ENCODE measurements at places on chromosomes 12 and 14.

DNA sequence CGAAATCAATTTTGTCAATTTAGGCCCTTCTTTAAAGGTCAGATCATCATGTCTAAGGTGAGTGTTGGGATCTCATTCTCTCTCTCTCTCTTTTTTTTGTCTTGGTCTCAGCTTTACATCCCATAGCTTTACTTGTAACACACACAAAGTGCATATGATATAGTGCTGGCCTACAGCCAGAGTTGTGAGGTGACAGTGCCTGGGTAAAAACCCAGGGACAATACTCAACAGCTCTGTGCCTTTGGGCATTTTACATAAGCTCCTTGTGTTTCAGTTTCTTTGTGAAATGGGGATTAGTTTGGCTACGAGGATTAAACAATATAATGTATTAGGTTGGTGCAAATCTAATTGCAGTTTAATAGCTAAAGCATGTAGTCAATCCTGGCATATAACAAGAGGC, 40.2 kb downstream of the GRIP1 start:
- no peak for DNase-seq

DNA sequence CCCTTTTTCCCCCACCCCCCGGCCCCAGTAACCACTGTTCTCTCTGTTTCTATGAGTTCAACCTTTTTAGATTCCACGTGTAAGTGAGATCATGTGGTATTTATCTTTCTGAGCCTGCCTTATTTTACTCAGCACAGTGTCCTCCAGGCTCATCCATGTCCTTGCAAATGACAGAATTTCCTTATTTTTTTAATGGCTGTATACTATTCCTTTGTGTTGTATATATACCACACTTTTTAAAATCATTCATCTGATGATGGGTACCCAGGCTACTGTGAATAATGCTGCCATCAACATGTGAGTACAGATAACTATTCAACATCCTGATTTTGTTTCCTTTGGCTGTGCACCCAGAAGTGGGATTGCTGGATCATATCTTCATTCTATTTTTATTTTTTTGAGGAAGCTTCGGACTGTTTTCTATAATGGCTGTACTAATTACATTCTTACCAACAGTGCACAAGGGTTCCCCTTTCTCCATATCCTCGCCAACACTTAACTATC, 54.7 kb downstream of the DDX51 start:
- no peak for DNase-seq

DNA sequence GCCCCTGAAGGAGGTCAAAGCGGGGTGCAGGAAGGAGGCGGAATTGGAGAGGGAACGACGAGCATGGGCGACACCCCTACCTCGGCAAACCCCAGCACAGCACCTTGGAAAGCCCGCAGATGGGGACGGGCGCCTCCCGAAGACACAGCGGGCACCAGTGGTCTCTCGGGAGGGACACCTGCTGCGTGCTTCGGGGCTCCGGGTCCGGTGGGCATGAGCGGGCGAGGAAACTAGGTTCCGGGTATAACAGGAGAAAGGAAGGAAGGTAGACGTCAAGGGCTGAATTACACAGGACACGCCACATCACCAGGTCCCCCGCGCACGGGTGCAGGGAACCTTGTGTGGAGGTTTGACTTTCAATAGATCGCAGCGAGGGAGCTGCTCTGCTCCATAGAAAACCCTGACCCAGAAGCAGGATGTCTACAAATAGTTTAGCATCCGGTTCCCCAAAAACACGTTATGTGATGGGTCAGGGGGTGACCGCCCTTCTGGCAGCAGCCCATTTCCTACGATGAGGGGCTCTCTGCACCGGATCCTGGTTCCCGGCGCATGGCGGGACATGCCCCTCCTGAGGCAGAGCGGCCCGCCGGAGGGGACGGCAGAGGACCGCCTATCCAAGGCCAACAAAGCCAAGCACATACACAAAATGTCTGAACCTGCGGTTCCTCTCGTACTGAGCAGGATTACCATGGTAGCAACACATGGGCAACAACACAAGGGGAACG, 196.9 kb downstream of the ALG10 start:
- no peak for DNase-seq

DNA sequence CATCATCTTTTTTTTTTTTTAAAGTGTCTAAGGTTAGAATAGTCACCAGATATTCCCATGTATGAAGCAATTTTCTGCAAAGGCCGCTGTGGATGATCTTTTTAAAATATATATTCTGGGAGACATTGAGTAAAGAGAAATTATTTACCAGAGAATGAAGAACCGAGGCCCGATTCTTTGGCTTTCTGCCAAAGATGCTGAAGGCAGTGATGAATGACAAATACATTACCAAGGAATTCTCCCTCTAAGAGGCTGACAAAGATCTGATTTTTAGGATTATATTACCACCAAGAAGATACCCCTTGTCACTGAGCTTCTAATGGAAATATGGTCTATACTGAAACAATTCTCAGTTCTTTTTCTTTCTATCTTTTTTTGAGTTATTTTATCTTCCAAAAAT, 336.8 kb downstream of the NAV3 start:
- DNase-seq: no peak

Data from pancreas (tissue), 10 donors.